ENCODE measurements at places on chromosomes 2 and 18.

- no peak for DNase-seq
Observed at GRCh38 chr2:219205981-219206327, 628 bp upstream of the ZFAND2B start.

- DNase-seq = no peak
Observed at GRCh38 chr2:138711812-138712211, 68.4 kb downstream of the NXPH2 start.

GRCh38 chr2:43537137-43537536 lies 58.7 kb downstream of the THADA start:
- DNase-seq = no peak

DNA sequence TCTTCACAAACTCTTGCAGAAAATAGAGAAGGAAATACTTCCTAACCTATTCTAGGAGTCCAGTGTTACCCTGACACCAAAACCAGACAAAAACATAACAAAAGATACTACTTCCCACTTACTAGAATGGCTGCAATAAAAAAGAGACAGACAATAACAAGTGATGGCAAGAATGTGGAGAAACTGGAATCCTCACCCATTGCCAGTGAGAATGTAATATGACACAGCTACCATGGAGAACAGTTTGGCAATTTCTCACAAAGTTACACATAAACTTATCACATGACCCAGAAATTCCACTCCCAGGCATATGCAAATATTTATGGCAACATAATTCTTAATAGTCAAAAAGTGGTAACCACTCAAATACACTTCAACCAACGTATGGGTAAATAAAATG lies 209.8 kb upstream of the CTAGE1 start:
- no peak for DNase-seq

DNA sequence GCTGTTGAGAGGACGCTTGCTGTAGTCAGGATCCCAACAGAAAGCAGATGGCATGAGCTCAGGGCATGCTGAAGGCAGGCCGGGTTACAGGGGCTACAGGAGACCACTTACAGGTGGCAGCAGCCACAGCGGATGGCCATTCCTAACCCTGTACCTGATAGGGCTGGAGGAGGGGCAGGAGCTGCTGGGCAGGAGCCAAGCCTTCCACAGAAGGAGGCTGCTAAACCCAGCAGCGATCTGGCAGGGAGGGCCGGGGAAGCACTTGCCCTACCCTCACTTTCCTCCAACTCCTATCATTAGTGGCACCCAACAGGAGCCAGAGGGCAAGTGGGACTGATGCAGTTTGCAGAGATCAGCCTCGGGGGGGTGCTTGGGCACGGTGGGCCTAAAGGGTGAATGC lies 2.0 kb downstream of the ASB18 start:
- no peak for DNase-seq

DNA sequence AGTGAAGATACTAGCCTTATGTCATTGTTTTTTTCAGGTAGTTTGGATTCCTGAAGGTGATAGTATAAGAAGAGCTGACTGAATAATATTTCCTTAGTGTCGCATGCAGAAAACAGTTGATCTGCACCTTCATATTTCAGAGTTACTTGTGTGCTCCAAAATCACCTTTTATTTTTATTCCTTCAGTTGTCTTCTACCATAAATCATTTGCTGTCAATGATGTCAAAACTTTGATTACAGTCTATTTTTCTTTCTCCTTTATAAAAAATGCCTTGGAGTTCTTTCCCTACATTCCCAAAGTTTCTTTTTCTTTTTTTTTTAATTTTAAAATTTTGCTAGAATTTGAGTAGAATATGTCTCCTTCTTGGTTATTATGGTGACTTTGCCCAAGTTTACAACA lies 142.3 kb downstream of the GULP1 start:
- DNase-seq = no peak

GRCh38 chr2:174602745-174603144 lies 5.1 kb upstream of the WIPF1 start:
- DNase-seq = no peak

GRCh38 chr2:181077128-181077709 lies 96.8 kb downstream of the UBE2E3 start:
- no peak for DNase-seq

- no peak for DNase-seq
Observed at GRCh38 chr2:3021720-3022119, 355.9 kb downstream of the EIPR1 start.

DNA sequence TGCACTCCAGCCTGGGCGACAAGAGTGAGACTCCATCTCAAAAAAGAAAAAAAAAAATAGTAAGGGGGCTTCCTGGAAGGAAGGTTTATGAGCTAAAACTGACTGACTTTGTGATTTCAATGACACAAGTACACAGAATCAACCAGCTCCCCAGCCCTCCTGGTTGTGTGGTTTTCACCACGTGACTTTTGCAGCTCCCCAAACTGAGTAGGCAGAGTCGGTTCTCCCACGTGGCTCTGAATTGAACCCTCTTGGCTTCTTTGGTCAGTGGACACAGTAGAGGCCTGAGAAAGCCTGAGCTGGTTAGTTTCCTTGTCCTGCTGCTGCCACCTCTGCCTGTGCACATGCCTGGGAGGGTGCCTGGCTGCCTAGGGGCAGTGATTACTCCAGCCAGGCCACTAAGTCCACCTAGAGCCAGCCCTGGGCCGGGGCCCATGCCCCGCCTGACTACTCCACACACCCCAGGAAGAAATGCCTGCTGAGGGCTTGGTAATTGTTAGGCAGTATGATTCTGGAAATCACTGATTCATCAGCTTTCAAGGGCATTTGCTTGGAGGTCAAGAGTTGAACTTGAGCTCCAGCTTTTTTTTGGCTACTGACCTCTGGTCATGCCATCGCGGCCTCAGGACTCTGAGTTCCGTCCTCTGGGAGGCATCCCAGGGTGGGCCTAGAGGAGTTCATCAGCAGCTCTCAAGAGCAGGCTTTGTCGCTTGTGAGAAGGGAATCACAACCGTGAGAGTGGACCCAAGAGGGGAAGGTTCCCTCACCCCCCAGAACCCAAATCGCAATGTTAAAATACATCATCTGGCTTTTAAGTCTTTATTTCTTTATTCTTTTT lies 431.9 kb upstream of the HS6ST1 start:
- DNase-seq = no peak

DNA sequence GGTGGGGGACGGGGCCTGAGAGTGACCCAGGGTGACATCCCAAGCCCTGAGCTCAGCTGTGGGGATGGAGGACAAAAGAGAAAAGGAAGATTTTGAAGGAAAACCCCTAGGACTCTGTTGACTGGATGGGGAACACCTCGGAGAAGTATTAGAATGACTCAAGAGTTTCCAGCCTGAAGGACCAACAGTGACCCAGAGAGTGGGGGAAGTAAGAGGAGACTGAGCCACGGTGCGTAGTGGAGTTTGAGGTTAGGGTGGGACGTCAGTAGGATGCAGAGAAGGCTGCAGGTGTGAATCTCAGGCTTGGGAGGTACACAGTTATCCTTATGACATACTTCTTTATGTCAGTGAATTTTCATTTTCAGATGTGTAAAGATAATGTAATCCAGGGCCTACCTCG lies 119.5 kb downstream of the NCK2 start:
- no peak for DNase-seq

GRCh38 chr2:74392449-74392743 lies 12.3 kb upstream of the DCTN1 start:
- no peak for DNase-seq

- no peak for DNase-seq
Observed at GRCh38 chr2:171069286-171069956, 91.3 kb downstream of the TLK1 start.

DNA sequence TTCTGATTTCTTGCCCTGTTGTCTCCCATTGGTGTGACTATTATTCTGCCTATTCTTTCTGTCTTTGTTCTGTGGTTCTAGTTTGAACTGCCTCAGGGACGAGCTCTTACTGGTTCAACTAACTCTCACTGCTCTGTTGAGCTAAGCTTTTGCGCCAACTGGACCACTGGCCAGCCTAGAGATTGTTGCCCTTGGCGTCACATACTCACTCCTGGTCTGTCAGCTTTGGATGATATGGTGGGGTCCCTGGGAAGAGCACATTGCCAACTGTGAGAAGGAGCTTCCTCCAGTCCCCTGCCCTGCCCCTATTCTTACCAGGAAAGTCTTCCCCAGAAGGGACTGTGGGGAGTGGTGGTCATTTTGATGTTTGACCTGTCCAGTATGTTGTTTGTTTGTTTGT lies 6.0 kb downstream of the MTHFD2 start:
- DNase-seq = no peak

DNA sequence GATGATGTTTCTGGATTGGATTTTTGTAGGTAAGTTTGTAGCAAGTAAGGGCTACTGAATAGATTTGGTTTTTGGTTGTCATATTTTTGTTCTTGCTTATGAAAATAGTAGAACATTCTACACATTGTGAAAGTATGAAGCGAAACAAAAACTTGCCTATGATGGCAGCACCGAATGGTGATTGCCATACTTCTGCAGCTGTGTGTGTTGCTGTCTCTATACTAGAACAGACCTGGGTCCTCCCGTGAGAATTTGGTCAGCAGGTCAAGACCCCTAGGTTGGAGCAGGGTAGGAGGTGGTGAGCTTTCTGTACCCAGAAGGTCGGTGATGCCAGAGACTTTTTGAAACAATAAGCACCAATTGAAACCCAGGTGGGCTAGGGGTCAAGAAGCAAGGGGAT lies 322.6 kb downstream of the PRKCE start:
- DNase-seq = no peak

GRCh38 chr2:239889641-239890121 lies 135.5 kb downstream of the NDUFA10 start:
- DNase-seq = no peak

GRCh38 chr2:2886922-2887321 lies 490.7 kb downstream of the EIPR1 start:
- DNase-seq = no peak

DNA sequence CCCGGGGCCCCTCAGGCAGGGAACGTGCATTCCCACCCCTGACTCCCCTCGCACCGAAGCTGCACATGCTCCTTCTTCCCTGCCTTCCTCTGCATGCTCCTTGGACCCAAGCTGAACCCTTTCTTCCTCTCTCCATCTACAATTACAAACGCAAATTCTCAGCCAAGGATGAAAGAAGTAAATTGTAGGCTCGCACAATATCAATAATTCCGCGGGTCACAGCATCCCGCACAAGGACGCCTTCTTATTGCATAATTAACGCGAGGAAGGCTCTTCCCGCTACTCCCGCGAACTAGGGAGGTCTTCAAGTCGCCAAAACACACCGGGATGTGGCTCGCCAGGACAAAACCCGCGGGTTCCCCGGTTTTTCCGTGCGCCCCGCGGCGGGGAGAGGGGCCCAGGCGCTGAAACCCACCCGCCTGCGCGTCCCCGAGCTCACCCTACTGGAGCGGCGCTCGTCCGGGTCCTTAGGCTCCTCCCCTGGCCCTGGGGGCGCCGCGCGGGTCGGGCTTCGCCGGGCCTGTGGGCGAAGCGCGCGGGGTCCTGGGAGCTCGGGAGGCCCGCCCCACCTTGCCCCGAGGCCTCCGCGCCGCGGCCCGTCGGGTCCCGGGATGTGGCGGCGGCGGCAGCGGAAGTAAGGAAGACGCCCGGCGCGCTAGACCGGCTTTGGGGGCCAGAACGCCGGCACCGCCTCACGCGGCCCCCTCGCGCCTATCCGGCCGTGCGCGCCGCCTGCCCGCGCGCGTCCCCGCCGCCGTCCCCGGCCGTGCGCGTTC lies at the start of gene CHST10:
Gene CHST10 (minus strand): TSS at position 734 of the 776 bp plus-strand sequence. CDS start 10,993 bp downstream, outside the sequence.
- peak; percentile 40 for DNase-seq

GRCh38 chr2:84999553-84999955 lies 28.6 kb downstream of the KCMF1 start:
- DNase-seq = no peak

DNA sequence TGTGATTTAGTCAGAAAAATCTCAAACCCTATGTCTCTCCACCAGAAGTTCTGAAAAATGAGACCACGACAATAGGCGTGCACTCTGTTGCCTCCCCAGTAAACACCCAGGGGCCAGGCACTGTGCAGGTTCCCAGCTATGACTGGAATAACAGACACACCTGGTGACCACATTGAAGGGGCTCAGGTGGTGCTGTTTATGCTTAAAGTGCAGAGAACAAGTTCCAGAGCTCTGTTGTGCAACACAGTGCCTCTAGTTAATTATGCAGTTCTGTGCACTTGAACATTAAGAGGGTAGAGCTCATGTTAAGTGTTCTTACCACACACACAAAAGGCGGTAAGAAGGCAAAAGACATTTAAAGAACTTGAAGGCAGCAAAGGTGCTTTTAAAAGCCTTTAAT lies 52.6 kb upstream of the AFF3 start:
- DNase-seq = no peak

DNA sequence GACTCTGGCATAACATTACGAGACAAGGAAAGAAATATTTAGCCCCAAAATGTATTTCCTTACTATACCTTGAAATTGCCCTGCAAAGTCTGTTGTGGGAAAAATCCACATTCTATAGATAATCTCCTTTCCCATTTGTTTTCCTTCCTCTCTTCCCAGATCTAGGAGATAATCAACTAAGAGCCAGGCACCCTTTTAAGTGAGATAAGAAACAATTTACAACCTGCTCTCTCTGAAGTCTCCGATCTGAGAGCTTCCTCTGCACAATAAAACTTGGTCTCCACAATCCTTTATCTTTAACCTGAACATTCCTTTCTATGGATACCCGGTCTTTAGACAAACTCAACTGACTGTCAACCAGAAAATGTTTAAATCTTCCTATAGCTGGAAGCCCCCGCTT lies 1160.7 kb upstream of the NRXN1 start:
- DNase-seq = no peak

DNA sequence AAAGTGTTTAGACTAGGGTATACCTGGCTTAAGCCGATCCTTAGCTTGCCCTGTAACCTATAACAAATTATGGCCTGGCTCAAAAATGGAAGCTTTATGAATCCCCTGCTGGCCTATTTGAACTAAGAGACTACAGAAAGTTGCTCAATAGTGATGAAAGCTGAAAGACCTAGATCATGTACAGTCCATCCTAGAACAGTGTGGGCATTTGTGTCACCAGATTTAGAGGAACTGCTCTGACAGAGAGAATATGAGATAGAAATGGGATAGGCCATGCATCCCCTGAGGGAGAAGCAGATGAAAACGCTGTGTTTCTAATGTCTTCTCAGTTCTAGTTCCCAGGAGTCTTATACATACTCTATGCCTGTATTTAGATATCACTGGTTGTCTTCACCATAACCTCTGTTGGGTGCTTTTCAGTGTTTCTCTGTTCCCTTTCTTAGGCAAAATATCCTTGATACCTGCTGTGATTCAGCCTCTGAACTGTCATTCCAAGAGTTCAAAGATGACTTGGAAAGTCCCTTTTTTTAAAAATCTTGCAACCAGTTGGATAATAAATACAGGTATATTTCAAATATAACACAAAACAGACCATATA lies 246.9 kb upstream of the SLC39A10 start:
- DNase-seq = no peak

DNA sequence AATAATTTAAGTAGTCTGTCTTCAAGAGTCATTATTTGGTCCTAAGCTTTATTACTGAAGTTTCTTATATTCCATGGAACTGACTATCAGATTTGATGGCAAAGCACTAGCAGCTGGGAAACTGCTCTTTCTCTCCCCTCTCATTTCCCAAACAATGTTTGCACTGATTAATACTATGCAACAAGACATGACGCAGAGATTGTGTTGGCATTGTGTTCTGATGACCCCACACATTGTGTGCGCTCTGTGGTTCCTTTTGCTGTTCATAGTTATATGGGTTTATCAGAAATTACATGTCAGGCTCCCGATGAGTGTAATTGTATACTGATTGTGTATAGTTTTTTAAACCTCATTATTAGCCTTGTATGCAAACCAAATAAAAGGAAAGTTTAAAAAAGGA lies 331.6 kb upstream of the FANCL start:
- no peak for DNase-seq

Data from activated CD8-positive, alpha-beta memory T cell treated with anti-CD3 and anti-CD28 coated beads for 1 hour (primary cell).